ENCODE measurements at places on chromosomes 7 and 10.

DNA sequence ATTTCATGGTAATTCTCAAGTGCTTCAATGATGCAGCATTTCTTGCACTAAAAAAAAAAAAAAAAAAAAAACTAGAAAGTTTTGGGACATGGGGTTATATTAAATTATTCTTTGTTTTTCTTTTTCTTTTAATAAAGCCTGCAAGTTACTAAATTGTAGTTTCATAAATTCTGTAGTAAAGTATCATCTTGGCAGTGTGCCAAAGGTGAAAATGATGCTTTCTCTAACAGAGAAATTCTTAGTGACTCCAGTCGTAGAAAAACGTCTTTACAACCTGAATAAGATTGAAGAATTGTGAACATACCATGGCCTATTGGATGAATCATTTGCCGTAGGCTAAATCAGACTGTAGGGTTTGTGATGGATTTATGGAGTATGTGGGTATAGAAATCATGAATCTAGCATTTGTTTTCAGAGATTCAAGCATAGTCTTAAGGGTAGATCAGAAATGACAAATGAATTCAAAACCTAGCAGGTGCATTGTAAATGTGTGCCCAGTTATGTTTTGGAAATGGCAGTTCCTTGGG, 27.1 kb downstream of the RBM17 start:
- DNase-seq: no peak

DNA sequence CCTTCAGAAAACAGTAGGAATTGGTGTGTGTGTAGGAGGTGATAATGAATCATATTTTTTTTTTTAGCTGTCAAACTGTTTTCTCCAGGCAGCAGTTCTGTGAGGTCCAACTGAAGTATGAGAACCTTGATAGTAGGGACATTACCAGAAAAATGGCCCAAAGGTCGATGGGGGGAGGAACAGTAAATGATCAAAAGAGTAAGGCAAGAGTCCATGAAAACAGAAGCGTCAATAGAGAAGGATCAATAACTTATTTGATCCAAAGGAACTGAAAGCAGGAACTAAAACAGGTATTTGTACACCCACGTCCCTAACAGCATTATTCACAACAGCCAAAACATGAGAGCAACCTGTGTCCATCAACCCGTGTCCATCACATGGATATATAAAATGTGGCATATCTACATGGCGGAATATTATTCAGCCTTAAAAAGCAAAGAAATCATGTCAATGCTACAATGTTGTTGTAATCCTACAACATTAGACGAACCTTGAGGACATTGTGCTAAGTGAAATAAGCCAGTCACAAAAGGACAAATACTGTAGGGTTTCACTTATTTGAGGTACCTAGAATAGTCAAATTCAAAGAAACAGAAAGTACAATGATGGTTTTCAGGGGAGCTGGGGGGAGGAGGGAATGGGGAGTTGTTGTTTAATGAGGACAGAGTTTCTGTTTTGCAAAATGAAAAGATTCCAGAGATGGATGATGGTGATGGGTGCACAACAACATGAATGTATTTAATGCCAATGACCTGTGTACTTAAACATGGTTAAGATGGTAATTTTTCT, 214.0 kb upstream of the KLF14 start:
- DNase-seq: no peak

GRCh38 chr10:99984211-99985034, 25.3 kb downstream of the DNMBP start:
- DNase-seq: no peak

GRCh38 chr7:148436571-148436970, 154.0 kb upstream of the C7orf33 start:
- DNase-seq: no peak

GRCh38 chr10:4643471-4643870, 182.5 kb upstream of the AKR1E2 start:
- DNase-seq: no peak

DNA sequence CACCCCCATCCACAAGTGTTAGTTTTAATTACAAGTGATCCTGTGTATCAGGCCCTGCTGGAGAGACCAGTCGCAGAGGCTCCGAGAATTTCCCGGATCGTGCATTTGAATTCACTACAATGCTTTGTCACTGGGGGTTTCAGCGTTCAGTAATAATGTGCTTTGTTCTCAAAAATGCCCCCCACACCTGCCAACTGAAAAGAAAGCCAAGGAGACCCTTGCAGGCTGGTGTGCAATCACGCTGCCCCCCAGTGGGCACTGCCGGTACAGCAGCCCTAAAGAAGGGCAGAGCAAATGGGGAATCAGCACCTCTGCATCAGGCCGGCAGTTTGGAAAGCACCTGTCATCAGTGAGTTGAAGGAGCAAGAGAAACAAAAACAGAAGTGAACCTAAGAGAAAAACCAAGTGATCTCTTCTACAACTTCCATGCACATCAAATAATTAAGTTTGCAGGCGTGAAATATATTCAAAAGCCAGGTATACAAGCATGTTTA, 177.6 kb downstream of the PARD3 start:
- DNase-seq: peak; percentile 63

DNA sequence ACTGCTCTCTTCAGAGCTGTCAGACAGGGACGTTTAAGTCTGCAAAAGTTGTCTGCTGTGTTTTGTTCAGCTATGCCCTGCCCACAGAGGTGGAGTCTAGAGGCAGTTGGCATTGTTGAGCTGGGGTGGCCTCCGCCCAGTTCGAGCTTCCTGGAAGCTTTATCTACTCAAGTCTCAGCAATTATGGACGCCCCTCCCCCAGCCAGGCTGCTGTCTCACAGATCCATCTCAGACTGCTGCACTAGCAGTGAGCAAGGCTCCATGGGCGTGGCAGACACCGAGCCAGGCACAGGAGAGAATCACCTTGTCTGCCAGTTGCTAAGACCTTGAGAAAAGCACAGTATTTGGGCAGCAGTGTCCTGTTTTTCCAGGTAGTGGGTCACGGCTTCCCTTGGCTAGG, 98.1 kb downstream of the SDHAF3 start:
- no peak for DNase-seq

DNA sequence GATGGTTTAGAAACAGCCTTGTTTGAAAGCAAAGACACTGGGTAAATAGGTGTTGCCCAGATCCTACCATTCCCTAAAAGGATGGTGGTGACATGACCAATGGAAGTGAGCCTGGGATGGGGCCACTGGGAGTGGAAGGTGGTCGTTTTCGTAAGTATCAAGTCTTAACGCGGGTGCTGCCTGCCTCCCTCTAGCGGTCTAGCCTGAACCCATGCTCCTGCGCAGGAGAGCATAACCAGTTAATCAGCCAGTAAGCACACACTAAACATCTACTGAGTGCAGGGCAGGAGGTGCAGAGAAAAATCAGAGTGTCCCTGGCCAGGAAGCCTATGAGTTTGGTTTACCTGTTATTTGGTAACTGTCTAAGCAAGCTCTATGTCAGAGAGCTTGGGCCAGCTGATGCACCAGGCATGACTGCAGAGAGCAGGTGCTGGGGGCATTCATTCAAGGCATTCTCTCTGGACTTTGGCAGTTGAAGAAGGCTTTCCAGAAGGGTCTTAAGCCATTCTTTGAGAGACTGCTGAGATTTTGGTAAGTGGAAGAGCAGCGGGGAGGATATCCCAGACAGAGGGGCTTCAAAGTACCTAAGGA, 930 bp downstream of the GARIN1A start:
- DNase-seq: no peak

DNA sequence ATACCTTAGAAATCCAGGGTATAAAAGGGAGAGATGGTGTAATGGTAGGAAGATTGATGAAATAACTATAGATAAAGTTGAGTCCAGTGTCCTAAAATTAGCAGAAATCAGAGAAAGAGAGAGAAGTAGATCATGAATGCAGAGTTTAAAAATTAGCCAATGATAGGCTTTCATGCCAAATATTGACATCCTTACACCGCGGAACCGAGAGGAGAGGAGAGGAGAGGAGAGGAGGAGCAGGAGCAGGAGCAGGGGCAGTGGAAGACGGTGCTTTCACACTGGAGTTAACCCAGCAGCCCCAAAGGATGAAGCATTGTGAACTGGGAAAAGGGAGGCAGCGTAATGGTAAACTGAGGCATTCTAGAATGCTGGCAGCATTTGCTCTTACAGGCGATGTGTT, 34.2 kb upstream of the LAMB4 start:
- DNase-seq: no peak

GRCh38 chr10:88392222-88392621, 190.9 kb downstream of the RNLS start:
- DNase-seq: no peak

DNA sequence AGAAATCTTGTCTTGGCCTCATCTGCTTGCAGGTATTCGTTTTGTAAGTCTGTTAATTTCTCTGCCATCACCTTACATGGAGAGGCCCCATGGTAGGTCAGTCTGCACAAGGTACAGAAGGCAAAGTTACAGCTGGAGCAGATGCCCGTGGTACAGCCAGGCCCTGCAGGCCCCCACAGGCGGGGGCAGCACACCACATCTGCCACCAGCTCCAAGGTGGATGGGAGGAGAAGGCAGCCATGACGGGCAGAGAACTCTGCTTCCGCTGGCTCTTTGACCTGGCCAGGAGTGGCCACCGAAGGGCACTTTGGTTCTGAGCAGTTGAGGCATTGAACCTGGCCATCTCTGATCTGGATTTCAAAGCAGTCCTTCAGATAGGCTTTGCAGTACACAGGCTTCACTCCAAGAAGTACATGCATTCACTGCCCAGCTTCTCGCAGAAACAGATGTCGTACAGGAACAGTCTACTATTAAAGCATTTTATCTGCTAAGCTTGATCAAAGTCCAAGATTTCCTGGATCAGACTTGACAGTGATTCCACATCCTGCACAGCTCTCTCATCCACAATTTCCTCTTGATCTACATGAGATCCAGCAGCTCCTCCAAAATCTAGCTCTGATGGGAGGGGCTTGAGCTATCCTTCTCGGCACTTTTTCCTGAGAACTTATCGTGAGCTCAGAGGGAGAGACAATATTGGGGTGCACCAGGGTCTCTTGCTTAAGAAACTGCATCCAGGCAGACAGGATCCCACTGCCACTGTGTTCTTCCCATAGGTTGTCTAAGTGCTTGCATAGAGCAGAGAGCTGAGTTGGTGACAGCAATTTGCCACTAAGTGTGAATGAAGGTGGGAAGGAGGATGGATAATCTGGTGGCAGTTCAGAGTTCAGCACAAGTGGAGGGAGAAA, 120.7 kb downstream of the TRRAP start:
- DNase-seq: no peak

- no peak for DNase-seq
Measured at GRCh38 chr7:34277016-34277802, 371.9 kb downstream of the BMPER start.

- no peak for DNase-seq
Measured at GRCh38 chr7:153432063-153432462, 620.1 kb upstream of the DPP6 start.

- DNase-seq: no peak
Measured at GRCh38 chr10:33276282-33276923, 58.1 kb downstream of the NRP1 start.

DNA sequence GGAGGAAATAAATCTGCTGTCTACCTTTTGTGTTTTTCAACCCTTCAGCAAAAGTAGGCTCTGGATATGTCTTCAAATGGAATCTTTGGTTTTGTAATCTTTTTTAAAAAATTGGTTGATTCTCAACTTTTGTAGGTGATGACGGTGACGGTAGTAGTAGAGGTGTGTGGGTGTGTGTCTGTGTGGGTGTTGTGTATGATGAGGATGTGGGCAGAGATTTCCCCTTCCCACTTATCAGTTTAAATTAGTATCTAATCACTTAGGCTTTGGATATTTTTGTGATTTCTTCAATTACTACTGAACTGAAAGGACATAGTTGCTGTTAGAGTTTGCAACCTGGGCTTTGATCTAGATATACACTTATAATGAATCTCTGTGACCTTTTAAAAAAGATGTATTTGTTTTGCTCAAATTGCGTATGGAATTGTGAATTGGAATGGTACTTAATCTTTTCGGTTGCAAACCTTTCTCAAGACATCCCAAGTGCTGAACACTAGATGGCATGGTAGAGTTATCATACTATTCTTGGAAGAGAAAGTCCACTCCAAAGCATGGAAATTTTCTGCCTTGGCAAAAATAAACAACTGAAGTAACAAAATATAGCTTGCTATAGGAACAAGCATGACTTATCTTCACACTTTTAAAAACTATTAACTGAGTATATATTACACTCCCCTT, 51.9 kb upstream of the A1CF start:
- no peak for DNase-seq

- no peak for DNase-seq
Measured at GRCh38 chr10:71783917-71784678, 10.8 kb upstream of the VSIR start.

All from stimulated activated CD4-positive, alpha-beta T cell treated with anti-CD3 and anti-CD28 coated beads, TNF-alpha, amount 100 ng/mL, for 48 hours (primary cell).